ENCODE measurements at places on chromosomes 5 and 9.

GRCh38 chr9:115439641-115440040, 321.7 kb upstream of the TNC start:
- H3K4me1 ChIP-seq = no peaks in the 10 kb centered on the region
- H3K27me3 ChIP-seq = no peaks in the 10 kb centered on the region
- no peak overlapping the region for H3K27ac ChIP-seq
- no peak overlapping the region for H3K4me3 ChIP-seq
- no peak for DNase-seq
- H3K36me3 ChIP-seq = no peaks in the 10 kb centered on the region

DNA sequence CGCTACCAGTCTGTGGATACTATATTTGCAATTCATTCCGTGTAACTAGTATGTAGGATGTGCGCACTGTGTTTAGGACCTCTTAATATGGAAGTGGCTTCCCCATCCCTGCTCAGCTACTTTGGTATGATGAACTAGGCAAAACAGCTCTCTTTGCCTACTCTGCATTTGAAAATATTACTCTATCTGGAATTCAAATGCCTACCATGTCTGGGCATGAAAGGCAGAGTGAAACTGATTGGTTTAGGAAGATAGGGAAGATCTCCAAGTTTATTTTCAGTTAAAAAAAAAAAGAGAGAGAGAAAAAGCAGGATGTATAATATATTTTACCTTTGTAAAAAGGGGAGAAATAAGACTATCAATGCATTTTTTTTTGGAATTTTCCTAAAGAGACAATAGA, 74.1 kb upstream of the ELL2 start:
- H3K4me1 ChIP-seq = no peaks in the 10 kb centered on the region
- no peaks in the 10 kb centered on the region for H3K36me3 ChIP-seq
- no peaks in the 10 kb centered on the region for H3K27me3 ChIP-seq
- no peak overlapping the region for H3K4me3 ChIP-seq

DNA sequence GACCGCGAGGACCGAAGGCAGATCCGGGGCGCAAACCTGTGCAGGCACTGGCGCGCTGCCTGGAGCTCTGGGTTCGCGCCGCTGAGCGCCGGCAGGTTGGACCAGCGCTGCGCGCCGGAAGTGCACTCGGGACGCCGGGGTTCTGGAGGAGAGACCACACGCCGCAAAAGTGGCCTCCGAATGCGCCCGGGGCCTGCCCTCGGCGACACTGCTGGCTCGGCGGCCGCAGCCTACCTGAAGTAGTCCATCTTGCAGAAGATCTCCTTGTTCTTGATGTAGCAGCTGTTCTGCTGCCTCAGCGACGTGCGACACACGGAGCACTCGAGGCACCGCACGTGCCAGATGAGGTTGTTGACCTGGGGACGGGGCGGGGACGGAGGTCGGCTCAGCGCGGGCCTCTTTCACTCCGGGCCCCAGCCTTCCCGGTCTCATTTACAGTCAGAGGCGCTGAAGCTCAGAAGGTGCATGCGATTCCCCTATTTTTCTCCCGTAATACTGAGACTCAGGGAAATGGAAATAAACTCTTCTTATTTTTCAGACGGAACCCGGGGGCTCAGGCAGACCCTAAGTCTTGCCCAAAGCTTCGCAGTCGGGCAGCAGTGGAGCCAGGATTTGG, 2.5 kb downstream of the LHX6 start:
- H3K27me3 ChIP-seq = no peaks in the 10 kb centered on the region
- DNase-seq = no peak
- no peaks in the 10 kb centered on the region for H3K36me3 ChIP-seq
- no peak overlapping the region for H3K4me3 ChIP-seq
- H3K27ac ChIP-seq = no peak overlapping the region

- no peaks in the 10 kb centered on the region for H3K36me3 ChIP-seq
- H3K4me1 ChIP-seq = no peaks in the 10 kb centered on the region
- no peak overlapping the region for H3K4me3 ChIP-seq
These were observed 170.5 kb upstream of the PPP1R26 start for GRCh38 chr9:135308821-135309762.

- H3K36me3 ChIP-seq = no peaks in the 10 kb centered on the region
- H3K27ac ChIP-seq = no peak overlapping the region
- no peak for DNase-seq
- no peaks in the 10 kb centered on the region for H3K27me3 ChIP-seq
- H3K4me1 ChIP-seq = peaks cover 1% of the 10 kb centered on the region
These were observed 6.4 kb downstream of the TNFSF15 start for GRCh38 chr9:114799441-114799840.

Data from ovary (tissue), 10 donors.